ENCODE measurements at places on chromosomes 5 and 9. TPM values are rescaled to one million over a fixed set of nuclear protein-coding genes. Genes with fewer than 3 reads are reported as not detected.

- H3K27me3 ChIP-seq = peaks cover 14% of the 10 kb centered on the region
- no peaks in the 10 kb centered on the region for H3K4me1 ChIP-seq
- H3K36me3 ChIP-seq = no peaks in the 10 kb centered on the region
- no peak within 1 kb of the TSS for H3K4me3 ChIP-seq
Measured at GRCh38 chr9:76905791-76906646, at the start of gene PRUNE2. Gene PRUNE2 (minus strand): TSS chr9:76906114. CDS start chr9:76905963, 151 bp downstream.

- H3K4me3 ChIP-seq = no peak overlapping the region
- no peaks in the 10 kb centered on the region for H3K36me3 ChIP-seq
- peaks cover 7% of the 10 kb centered on the region for H3K27me3 ChIP-seq
- no peak overlapping the region for H3K27ac ChIP-seq
- no peak for DNase-seq
Measured at GRCh38 chr9:87619346-87619745, 106.6 kb upstream of the CTSL start.

DNA sequence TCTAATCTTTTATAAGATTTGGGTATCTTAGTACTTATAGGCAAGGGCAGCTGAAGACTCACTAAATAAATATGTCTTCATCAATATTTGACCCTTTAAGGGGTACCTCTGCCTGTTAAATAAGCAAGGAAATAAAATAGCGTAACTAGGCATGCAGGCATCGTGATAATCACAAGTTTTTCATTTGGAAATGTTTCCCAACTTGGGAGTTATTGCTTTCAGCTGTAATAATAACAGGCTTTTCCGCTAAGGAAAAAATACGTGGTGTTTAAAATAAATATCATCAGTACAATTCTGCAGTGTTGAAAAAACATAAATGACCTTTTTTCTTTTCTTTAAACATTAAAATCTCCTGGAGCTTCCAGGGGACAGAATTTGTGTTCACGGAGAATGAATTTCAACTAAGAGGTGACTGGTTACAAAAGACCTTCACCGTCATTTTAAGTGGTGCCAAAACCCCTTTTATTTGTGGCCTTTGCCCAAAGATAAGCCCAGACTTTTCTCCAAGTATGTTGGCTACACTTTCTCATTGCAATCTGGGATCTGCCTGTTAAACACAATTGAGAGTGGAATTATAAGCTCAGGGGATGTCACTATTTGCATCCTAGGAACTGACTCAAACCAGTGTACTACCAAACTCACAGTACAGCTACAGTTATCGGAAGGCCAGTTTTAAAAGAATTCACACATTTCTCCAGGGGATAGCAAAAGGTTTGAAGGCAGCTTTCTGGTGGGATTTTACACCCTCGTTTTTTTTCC is 218.6 kb downstream of the FBXL7 start:
- no peak overlapping the region for H3K27ac ChIP-seq
- H3K27me3 ChIP-seq = no peaks in the 10 kb centered on the region
- H3K4me1 ChIP-seq = no peaks in the 10 kb centered on the region
- no peaks in the 10 kb centered on the region for H3K36me3 ChIP-seq
- DNase-seq = no peak

GRCh38 chr5:5637173-5637572 is 214.7 kb downstream of the ICE1 start:
- H3K36me3 ChIP-seq = no peaks in the 10 kb centered on the region
- no peak overlapping the region for H3K4me3 ChIP-seq
- no peaks in the 10 kb centered on the region for H3K4me1 ChIP-seq
- H3K27ac ChIP-seq = no peak overlapping the region
- no peaks in the 10 kb centered on the region for H3K27me3 ChIP-seq

DNA sequence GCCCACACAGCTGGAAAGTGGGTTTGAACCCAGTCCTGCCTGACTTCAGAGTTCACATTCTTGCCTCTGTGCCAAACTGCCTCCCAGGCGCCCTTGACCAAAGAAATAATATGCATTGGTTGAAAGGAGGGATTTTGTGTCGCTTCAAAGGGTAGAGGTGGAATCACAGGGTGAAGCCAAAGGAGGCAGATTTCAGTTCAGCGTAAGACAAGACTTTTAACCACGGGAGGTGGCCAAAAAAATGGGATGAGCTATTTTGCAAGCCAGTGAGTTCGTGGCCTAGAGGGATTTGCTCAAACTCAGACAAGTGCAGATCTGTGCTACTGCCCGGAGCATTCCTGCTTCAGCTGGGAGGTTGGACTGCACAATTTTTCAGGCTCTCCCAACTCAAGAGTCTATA is 57.6 kb upstream of the RANBP3L start:
- H3K27ac ChIP-seq = no peak overlapping the region
- H3K36me3 ChIP-seq = no peaks in the 10 kb centered on the region
- no peak for DNase-seq
- no peaks in the 10 kb centered on the region for H3K27me3 ChIP-seq

DNA sequence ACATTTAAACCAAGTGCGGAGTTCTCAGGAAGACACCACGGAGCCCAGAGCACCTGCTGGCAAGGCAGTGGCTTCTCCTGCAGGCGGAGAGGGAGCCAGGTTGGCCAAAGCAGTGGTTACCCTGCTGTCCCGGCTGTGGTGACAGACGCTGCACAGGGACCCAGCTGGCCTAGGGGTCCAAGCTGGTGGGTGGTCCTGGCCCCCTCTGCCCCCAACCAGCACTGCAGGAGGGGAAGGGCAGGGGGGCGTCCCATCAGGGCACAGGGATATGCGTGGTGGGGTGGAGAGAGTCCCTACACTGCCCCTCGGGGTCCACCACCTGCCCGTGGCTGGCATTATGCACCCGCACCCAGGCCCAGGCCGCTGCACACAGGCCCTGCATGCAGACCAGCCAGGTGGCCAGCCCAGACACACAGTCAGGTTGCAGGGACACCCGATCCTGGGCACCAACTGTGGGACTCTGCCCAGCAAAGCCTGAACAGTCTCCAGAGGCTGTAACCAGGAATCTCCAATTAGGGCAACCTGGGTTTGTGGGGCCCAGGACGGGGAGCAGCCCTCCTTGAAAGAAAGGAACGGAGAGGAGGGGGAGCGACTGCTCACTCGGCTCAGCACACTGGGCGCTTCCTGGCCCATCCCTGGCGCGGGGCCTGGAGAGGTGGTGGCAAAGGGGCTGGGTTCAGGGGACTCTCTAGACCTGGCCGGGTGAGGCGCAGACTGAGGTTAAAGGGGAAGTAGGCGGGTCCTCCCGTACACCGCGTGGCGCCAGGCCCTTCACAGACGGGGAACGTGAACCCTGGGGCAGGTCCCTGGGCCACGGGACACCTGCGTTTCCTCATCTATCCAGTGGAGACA is 46.3 kb downstream of the NACC2 start:
- no peaks in the 10 kb centered on the region for H3K27me3 ChIP-seq
- no peak overlapping the region for H3K27ac ChIP-seq
- H3K4me3 ChIP-seq = no peak overlapping the region
- H3K4me1 ChIP-seq = peaks cover 32% of the 10 kb centered on the region
- no peaks in the 10 kb centered on the region for H3K36me3 ChIP-seq

- H3K4me3 ChIP-seq = no peak overlapping the region
- no peak overlapping the region for H3K27ac ChIP-seq
- peaks cover 9% of the 10 kb centered on the region for H3K27me3 ChIP-seq
- H3K4me1 ChIP-seq = no peaks in the 10 kb centered on the region
- no peaks in the 10 kb centered on the region for H3K36me3 ChIP-seq
- DNase-seq = no peak
Measured at GRCh38 chr5:8060953-8061429, 192.0 kb downstream of the MTRR start.

GRCh38 chr5:20972419-20972925 is 984.5 kb upstream of the CDH18 start:
- H3K36me3 ChIP-seq = no peaks in the 10 kb centered on the region
- no peaks in the 10 kb centered on the region for H3K4me1 ChIP-seq
- DNase-seq = no peak
- H3K4me3 ChIP-seq = no peak overlapping the region
- no peak overlapping the region for H3K27ac ChIP-seq

DNA sequence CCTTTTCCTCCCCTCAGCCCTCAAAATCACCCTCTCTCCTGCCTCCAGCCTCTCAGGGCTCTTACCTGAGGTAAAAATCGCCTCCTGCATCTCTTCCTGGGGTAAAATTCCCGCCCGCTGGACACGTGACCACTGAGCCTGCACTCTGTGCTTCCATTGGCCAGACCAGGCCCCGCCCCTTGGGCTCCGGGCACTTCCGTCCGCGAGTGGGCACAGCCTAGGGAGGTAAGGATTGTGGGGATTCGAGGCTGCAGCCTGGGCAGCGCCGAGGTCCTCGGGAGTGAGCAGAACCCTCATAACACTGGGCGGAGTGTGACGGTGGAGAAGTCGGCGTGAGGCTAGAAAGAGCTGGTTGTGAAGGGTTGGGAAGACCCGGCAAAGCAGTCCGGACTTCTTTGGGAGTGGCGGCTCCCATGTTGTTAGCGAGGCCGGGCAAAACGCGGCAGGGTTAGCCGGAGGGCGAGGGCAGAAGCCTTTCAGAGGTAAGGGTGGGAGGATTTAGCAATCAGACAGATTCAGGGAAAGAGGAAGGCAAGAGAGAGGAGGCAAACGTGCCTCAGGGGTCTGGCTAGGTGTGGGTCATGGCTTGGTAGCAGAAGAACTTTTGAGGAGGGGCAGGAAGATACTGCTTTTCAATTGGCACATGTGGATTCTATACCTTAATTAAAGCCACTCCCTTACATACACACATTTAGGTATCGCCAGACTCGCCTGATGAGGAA is at the start of gene SHOC1:
Gene SHOC1, minus strand, starts transcription at position 103 of the 722 bp plus-strand sequence. CDS start 3,519 bp downstream, outside the sequence.
- no peaks in the 10 kb centered on the region for H3K4me1 ChIP-seq
- no peak for DNase-seq
- H3K27me3 ChIP-seq = no peaks in the 10 kb centered on the region
- no peak within 1 kb of the TSS for H3K4me3 ChIP-seq

DNA sequence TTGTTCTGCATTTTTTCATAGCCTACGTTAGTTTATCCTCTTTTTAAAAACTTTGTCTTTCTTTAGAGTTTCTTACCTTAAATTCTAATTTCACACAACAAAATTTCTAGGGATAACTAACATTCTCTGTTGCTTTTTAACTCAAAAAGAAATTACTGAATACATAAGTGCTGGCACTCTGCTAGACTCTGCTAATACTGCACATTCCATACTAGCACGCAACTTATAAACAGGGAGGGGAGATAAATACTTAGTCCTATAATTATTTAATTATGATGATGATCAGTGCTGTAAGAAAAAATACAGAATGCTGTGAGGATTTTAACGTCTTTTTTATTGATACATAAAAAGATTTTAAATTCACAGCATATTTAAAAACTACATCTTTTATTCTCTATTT is 25.1 kb downstream of the RNF145 start:
- no peak for DNase-seq
- no peak overlapping the region for H3K4me3 ChIP-seq
- peaks cover 10% of the 10 kb centered on the region for H3K4me1 ChIP-seq
- H3K27me3 ChIP-seq = no peaks in the 10 kb centered on the region
- no peak overlapping the region for H3K27ac ChIP-seq
- peaks cover 21% of the 10 kb centered on the region for H3K36me3 ChIP-seq

The TMED9 gene
- total RNA-seq = 84.8 TPM

The COL23A1 gene
- total RNA-seq = 0.07 TPM

The CMYA5 gene
- 0.23 TPM for total RNA-seq

The CCNH gene
- total RNA-seq = 64.2 TPM

Data from T-cell (primary cell).